ENCODE measurements at places on chromosomes 13 and 19. TPM values are rescaled to one million over a fixed set of nuclear protein-coding genes. Genes with fewer than 3 reads are reported as not detected.

- DNase-seq = no peak
- H3K27ac ChIP-seq = no peak overlapping the region
- H3K36me3 ChIP-seq = no peaks in the 10 kb centered on the region
- H3K4me1 ChIP-seq = no peaks in the 10 kb centered on the region
- H3K4me3 ChIP-seq = no peak overlapping the region
- H3K27me3 ChIP-seq = no peaks in the 10 kb centered on the region
Observed at GRCh38 chr13:110492679-110493593, 68.6 kb downstream of the RAB20 start.

- H3K4me1 ChIP-seq = no peaks in the 10 kb centered on the region
- no peak overlapping the region for H3K4me3 ChIP-seq
- peaks cover 25% of the 10 kb centered on the region for H3K27me3 ChIP-seq
- no peak for DNase-seq
- no peaks in the 10 kb centered on the region for H3K36me3 ChIP-seq
- no peak overlapping the region for H3K27ac ChIP-seq
Observed at GRCh38 chr19:51621178-51621577, 9.0 kb downstream of the SIGLEC5 start.

GRCh38 chr13:99380921-99381645 is 73.9 kb upstream of the GPR183 start:
- no peak overlapping the region for H3K4me3 ChIP-seq
- H3K4me1 ChIP-seq = peaks cover 89% of the 10 kb centered on the region
- peaks cover 47% of the 10 kb centered on the region for H3K36me3 ChIP-seq
- DNase-seq = peak; percentile 89
- no peaks in the 10 kb centered on the region for H3K27me3 ChIP-seq
- peak overlapping the region; percentile 96 for H3K27ac ChIP-seq

DNA sequence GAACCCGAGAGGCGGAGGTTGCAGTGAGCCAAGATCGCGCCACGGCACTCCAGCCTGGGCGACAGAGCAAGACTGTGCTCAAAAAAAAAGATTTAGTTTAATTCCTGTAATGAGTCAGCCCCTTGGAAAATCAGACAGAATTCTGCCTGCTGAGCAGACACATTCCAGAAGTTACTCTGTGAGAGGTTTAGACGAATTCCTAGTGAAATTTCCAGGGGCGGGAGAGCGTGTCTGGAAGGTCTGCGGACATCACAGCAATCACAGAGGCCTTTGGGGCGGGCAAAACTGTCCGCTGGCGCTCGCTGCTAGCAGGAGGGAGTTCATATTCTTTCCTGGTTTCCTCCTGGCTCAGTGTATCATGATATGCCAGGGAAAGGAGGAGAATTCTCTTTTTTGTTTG is 17.5 kb downstream of the MISP start:
- no peak overlapping the region for H3K27ac ChIP-seq
- H3K4me1 ChIP-seq = peaks cover 2% of the 10 kb centered on the region
- no peak for DNase-seq
- H3K27me3 ChIP-seq = no peaks in the 10 kb centered on the region
- no peak overlapping the region for H3K4me3 ChIP-seq
- H3K36me3 ChIP-seq = no peaks in the 10 kb centered on the region

DNA sequence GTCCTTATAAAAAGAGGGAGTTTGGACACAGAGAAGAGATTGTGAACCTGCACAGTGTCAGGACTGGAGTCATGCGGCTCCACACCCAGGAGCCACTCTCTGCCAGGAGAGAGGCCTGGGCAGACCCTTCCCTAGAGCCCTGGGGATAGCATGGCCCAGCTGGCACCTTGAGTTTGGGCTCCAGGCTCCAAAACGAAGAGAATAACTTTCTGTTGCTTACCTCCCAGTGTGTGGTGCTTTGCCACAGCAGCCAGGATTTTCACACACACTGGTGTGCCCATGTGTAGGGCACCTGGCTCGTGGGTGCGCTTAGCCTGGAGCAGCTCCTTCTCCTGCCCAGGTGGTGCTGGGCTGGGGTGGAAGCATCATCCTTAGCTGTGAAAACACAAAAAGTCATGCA is 344.3 kb downstream of the TEX29 start:
- H3K36me3 ChIP-seq = no peaks in the 10 kb centered on the region
- DNase-seq = no peak
- H3K4me3 ChIP-seq = no peak overlapping the region
- no peaks in the 10 kb centered on the region for H3K4me1 ChIP-seq
- H3K27me3 ChIP-seq = peaks cover 5% of the 10 kb centered on the region

- no peak for DNase-seq
- peak overlapping the region; percentile 88 for H3K27ac ChIP-seq
- H3K36me3 ChIP-seq = peaks cover 71% of the 10 kb centered on the region
- H3K4me3 ChIP-seq = no peak overlapping the region
Observed at GRCh38 chr19:8478598-8478997, 23.8 kb downstream of the PRAM1 start.

DNA sequence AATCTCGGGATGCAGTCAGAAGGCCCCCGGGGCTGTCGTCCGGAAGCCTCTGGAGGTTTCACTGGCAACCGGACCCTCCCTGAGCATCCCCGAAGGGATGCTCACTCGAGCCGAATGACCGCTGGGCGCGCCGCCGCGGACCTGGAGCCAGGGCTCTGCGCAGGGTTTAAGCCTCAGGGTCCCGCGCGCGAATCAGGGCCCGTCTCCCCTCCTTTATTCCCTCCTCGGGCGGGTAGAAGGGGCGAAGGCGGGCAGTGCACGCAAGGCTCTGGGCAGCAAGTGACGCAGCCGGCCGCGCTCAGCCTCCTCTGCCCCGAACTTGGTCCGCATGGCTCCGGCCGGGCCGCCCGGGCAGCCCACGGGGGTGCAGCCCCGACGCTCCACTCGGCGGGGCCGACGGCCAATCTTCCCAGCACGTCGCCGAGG is 572 bp downstream of the SHISA2 start:
- H3K4me3 ChIP-seq = no peak overlapping the region
- H3K4me1 ChIP-seq = peaks cover 17% of the 10 kb centered on the region
- H3K27me3 ChIP-seq = peaks cover 31% of the 10 kb centered on the region
- H3K27ac ChIP-seq = no peak overlapping the region
- no peaks in the 10 kb centered on the region for H3K36me3 ChIP-seq

- H3K4me1 ChIP-seq = no peaks in the 10 kb centered on the region
- no peaks in the 10 kb centered on the region for H3K36me3 ChIP-seq
- no peak overlapping the region for H3K4me3 ChIP-seq
- no peaks in the 10 kb centered on the region for H3K27me3 ChIP-seq
Observed at GRCh38 chr19:53424968-53425597, 6.7 kb upstream of the ZNF761 start.

GRCh38 chr19:840519-841206 is at the start of gene PRTN3:
Gene PRTN3 (plus strand): TSS chr19:840999. CDS start chr19:841009, 10 bp downstream.
- H3K4me1 ChIP-seq = peaks cover 3% of the 10 kb centered on the region
- H3K27me3 ChIP-seq = peaks cover 22% of the 10 kb centered on the region
- H3K36me3 ChIP-seq = no peaks in the 10 kb centered on the region
- DNase-seq = no peak
- H3K4me3 ChIP-seq = no peak within 1 kb of the TSS

DNA sequence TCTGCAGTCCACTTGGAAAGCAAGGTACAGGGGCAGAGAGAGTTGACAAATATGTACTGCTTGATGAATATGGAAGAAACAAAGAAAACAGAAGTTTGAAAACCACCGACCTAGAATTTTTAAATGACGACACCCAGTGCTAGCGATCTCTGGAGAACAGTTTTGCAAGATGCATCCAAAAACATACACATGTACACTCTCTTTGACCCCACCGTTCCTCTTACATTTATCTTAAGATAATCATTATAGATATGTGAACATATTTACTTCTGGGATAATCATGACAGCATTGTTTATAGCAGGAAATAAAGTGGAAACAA is 40.8 kb upstream of the IGSF23 start:
- H3K36me3 ChIP-seq = no peaks in the 10 kb centered on the region
- no peak overlapping the region for H3K27ac ChIP-seq
- peaks cover 5% of the 10 kb centered on the region for H3K27me3 ChIP-seq
- H3K4me3 ChIP-seq = no peak overlapping the region

ZSCAN1 gene
- total RNA-seq = not detected

CYP2A7 gene
- not detected for total RNA-seq

ZNF571 gene
- total RNA-seq = 2.9 TPM

IGFL3 gene
- total RNA-seq = not detected

RETN gene
- not detected for total RNA-seq

TNFRSF19 gene
- total RNA-seq = not detected

All from activated CD4-positive, alpha-beta T cell treated with anti-CD3 and anti-CD28 coated beads for 36 hours (primary cell).